ENCODE measurements at places on chromosomes 11 and 22. TPM values are rescaled to one million over a fixed set of nuclear protein-coding genes. Genes with fewer than 3 reads are reported as not detected.

Gene MISFA
- not detected for total RNA-seq

Gene CNTF
- 1.8 TPM for total RNA-seq

Gene CCDC188
- not detected for total RNA-seq

Gene CFAP300
- 1.2 TPM for total RNA-seq

Gene RCOR2
- total RNA-seq: 60.1 TPM
